CD4-positive, alpha-beta T cell treated with Interleukin-21 for 1 hour (primary cell): ENCODE measurements at places on chromosomes 6 and 20.

GRCh38 chr6:32539839-32540238, 9.8 kb upstream of the HLA-DRB5 start:
- no peak for DNase-seq

DNA sequence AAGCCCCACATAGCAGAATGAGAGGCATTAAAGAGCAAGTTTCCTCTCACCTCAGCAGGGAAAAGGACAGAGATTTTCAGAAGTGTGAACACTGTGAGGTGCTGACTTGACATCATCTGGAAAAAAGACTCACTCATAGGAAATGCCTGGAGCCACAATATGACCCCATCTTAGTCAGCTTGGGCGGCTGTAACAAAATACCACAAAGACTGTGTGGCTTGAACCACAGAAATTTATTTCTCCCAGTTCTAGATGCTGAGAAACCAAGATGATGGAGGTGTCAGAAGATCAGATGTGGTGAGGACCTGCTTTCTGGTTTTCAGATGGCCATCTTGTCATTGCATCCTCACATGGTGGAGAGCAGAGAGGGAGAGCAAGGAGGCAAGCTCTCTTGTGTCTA, 253.1 kb downstream of the ADGB start:
- DNase-seq, result no peak

DNA sequence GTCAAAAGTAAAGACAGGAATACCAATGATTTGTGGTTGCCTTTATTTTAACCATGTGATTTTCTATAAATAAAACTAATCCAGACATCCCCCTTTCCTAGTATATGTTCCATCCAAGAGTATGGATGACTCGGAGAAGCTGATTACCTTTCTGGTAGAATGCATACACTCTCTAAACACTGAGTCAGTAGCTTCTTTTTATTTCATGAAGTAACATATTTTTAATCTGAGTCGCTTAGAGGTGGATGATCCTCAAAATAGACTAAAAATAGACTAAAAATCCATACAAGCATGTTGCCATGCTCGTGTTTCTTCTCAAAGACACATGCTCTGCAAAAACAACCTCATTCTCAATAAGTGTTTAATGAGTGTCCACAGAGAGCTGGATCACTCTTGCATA, 263.7 kb downstream of the COL12A1 start:
- DNase-seq, result no peak

GRCh38 chr20:23086056-23086566, at the start of gene CD93:
Gene CD93, minus strand, starts transcription at chr20:23086324. Its CDS starts 132 bp downstream, at chr20:23086192.
- DNase-seq, result peak; percentile 19

DNA sequence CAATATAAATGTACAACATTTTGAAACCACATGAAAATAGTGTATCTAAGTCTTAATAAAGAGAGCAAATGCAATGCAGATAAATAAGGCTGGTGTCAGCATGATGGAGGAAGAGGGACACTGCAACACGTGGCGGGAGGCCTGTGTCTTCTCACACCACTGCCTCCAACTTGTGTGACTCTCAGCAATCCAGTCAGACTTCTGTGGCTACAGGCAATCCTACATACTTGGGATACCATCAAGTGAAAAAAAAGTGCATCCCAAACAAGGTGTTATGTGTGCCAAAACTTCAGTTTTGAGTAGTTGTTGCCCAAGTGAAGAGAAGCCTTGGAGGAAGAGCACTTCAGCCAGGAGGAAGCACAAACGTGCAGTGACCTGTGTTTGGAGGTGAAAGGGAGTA, 68.6 kb downstream of the PKIB start:
- no peak for DNase-seq

GRCh38 chr6:9039258-9039657, 603.9 kb upstream of the SLC35B3 start:
- DNase-seq, result no peak

DNA sequence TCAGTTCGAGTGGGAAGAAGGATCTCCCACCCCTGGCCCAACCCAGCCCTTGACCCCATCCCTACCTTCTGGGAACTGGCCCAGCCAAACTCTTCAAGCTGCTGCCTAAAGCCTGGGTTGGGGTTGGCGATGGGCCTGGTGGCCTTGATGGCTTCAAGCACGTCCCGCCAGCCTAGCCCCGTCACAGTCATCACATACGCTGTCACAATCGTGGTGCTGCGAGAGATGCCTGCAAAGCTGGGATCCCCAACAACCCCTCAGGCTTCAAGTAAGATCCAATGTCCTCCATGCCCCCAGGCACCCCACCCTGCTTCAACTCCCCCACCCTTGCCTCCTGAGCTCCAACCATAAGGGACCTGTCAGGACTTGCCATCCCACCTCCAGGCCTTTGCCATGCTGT, 7.8 kb downstream of the DUSP15 start:
- DNase-seq, result no peak

DNA sequence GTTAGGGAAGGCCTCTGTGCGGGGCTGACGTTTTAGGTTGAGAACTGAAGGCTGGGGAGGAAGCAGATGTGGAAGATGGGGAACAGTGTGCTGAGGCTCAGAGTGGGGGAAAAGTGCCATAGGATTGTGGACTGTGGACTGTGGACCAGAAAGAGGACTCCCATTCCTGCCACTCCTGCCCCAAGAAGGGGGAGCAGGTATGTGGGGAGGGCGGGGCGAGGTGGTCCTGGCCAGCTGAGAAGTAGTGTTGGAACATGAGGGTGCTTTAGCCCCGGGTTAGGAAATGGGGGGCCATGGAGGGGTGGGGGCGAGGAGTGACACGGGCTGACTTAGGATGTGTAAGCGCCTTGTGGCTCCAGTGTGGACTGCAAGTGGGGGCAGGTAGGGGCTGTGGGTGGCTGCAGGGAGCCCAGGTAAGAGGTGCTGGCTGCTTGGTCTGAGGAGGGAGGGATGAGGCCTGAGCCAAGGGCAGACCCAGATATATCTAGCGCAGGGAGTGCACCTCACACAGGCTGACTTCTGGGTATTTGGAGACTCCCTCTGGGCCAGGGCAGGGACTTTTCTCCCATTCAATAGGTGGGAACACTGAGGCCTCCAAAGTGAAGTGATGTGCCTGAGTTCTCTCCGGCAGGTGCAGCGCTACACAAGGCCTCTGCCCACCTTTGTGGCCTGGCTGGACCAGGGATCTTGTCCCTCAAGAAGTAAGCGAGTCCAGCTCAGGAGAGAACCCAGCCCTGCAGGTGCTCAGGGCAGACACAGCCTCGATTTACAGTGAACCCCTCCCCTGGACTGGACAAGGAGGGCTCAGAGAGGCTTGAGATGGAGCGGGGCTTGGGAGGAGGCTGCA, 76.6 kb upstream of the TOX2 start:
- no peak for DNase-seq

- no peak for DNase-seq
Measured at GRCh38 chr6:42259841-42260395, 42.3 kb upstream of the MRPS10 start.

DNA sequence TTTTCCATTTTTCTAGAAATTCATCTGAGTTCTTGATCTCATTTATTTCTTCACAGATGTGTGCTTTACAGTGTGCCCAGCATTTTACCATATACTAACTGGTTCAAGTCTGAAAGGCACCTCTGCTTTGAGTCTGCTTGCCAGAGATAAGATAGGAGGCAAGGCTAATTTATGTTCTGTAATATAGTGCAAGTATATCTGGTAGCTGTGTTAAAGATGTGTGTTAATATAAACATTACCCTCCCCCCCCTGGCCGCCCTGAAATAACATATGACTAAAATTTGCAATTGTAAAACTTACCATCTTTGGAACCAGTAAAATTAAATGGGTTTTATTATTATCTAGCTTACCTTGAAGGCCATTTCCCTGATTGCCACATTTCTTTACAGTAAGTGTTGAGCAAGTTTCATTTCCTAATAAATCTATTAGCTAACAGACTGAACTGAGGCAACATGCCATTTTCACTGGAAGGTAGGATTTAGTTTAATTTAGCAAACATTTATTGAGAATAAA, 2.7 kb downstream of the FBXO9 start:
- no peak for DNase-seq

- DNase-seq, result no peak
Measured at GRCh38 chr20:37636212-37636975, 57.4 kb upstream of the CTNNBL1 start.

DNA sequence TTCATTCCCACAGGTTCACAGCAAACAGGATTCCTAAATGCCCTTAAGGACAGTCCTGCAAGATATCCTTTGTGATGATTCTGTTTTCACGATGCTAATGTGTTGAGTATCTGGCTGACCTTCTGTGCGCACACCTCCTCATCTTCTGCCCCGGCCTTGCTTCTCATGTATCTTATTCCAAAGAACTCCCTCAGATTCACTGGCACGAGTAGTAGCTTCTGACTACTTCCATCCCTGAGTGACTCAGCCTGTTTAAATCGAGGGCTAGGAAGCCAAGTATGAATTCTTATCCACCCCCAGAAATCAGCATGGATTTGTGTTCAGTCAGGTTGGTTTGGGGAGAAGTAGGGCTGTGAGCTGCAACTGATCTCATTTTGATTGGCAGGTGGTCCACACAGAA, 190.2 kb upstream of the SNX9 start:
- no peak for DNase-seq

GRCh38 chr6:25404091-25404490, 124.9 kb downstream of the CARMIL1 start:
- DNase-seq, result no peak
